Spleen (tissue), 13 donors: ENCODE measurements at places on chromosomes 2 and 18.

DNA sequence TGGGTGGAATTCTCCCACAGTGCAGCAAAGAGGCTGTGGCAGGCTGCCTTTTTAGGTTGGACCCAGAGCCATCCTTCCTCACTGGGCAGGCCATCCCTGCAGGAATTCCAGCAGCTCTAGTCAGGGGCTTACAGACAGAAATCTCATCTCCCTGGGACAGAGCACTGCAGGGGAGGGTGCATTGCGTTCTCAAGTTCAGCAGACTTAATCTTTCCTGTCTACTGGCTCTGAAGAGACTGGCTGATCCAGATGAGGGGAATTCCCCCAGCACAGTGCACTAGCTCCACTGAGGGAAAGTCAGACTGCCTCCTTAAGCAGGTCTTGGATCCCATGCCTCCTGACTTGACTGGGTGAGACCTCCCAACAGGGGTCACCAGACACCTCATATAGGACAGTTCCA, 899.7 kb upstream of the VRK2 start:
- no peak for DNase-seq

- DNase-seq: peak; percentile 87
Observed at GRCh38 chr18:76823587-76824011, 1.2 kb downstream of the ZNF236 start.

DNA sequence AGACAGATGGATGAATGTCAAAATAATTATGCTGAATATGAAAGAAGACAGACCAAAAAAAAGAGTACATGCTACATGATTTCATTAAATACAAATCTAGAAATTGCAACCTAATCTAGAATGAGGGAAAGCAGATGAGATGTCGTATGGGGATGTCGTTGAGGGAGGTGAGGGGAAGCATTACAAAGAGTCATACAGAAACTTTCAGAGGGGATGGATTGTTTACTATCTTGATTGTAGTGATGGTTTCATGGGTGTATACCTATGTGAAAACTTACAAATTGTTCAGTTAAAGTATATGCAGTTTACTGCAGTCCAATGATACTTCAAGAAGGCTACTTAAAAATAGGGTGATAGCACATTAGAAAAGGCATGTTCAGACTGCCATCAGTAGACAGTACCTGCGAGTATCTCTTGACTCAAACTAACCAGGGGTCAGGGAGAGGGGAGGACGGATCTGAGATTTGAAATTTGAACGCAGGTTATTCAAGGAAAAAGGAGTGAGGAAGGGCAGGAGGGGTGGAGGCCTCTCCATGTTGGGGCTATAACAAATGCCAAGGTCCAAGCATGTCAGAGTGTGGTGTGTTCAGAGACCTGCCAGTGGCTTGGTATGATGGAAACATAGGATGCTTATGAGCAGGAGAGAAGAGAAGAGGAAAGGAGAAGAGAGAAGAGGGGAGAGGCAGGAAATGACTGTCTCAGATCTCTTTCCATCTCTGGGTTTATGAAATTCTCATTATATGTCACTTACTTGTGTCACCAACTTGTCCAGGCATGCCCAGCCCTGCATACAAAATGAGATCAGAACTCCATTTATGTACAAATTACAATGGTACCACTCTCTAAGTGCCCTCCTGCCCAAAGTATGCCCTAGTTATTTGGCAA, 257.3 kb upstream of the CXCR4 start:
- DNase-seq: no peak

DNA sequence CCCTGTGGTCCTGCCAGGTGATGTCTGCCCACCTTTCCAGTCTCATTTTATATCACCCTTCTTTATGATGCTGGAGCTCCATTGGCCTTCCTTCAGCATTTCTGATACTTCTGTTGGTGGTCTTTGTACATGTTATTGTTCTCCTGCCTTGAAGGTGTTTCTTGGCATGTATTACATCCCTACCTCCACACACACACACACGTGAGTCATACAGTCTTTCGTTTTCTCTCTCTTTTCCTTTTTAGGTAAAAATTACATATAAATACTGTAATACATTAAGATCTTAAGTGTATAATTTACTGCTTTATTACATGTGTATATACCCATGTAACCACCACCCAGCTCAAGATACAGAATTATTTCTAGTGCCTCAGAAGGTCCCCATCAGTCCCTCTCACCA, 10.2 kb upstream of the ADGRF3 start:
- no peak for DNase-seq

GRCh38 chr2:190486037-190486623, 48.4 kb downstream of the NEMP2 start:
- DNase-seq: no peak

DNA sequence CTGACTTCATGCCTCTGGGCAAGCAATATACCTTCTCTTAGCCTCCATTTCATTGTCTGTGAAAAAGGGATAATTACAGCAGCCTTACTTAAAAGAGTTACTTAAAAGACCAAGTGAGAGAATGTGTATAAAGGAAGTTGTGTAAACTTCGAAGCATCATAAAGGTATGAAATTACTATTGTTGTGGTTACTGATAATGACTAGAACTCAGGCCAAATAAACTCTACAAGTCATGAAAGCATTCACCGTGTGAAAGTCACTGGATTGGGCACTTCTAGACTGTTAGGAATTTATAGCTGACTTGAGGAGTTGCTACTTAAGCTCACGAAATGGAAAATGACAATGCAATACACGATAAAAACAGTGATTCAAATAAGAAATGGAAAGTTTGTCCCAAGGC, 67.4 kb upstream of the HAAO start:
- no peak for DNase-seq

DNA sequence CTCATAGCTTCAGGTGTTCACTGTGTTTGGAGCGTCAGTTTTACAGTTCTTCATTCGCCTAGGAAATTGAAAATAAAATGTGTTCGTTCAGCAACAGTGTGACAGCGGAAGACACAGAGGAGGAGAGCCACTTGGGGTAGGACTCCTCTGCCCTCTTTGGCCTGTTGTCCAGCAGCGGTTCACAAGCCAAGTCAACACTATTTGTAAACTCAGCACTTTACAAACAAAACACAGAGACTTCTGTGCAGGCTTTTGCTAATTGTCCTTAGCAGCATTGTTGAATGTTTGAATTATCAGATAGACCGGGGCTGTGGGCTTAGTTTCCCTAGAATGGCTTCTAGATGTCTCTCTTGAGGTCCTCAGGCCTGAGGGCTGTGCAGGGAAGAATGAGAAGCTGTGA, 73.2 kb downstream of the TNFRSF11A start:
- no peak for DNase-seq

- DNase-seq: no peak
Observed at GRCh38 chr18:35933982-35934381, 38.5 kb upstream of the RMP24 start.

DNA sequence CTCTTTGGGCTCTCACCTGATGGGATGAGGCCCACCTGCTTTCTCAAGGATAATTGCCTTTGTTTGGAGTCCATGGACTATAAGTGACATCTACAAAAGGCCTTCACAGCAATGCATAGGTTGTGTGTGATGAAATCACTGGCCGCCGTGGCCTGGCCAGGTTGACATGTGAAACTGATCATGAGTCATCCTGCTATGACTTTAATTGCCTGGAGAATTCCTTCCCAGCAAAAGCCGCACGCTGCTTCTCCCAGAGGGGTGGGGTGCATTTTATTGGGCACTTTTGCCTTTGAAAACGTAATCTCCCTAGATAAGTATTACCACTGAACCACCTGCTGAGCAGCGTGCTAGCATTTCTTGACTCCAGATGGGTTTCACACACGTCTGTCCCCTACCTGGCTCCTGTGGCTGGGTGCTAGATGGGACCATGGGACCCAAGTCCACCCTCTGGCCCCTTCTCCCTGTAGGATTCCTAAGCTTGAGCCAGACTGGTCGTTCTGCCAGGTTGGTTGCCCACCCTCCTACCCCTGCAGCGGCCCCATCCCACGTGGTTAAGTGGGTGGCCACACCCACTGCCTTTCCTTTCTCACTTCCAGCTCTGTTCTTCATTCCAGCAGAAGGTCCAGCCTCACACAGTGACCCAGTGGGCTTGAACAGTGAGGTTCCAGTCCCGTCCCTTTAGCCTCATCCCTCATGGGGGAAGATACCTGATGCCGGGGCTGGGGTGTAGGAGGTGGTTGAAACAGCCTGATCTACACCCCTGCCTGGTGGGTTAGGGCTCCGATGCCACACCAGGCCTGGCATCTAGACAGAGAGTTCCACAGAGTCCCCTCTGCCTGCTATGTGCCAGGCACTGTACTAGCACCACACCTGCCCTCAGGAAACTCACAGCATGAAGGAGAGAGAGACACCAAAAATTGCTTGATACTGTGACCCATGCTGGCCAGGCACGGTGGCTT, 89.6 kb downstream of the GBX2 start:
- no peak for DNase-seq

GRCh38 chr2:158510887-158511286, 54.1 kb downstream of the PKP4 start:
- no peak for DNase-seq

DNA sequence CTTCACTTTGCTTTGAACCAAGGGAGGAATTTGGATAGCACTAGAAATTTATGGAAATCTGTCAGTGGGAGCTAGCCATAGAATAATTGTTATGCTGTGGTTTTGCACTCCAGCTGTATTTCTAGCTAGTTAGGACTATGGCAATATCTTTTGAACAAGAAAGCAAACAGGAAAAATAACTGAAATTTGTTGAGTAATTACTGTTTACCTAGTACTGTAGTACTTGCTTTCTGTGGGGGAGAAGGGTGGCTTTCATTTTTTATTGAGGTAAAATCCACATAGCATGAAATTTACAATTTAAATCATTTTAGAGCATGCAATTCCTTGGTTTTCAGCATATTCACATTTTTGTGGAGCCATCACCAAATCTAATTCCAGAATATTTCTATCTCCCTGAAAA, 28.4 kb downstream of the MBD5 start:
- DNase-seq: no peak

GRCh38 chr2:71944806-71945602, 202.7 kb downstream of the CYP26B1 start:
- DNase-seq: peak; percentile 44

GRCh38 chr2:14255135-14255820, 377.2 kb upstream of the LRATD1 start:
- DNase-seq: no peak

- DNase-seq: no peak
Observed at GRCh38 chr2:98394595-98395153, 48.4 kb downstream of the CNGA3 start.

- peak; percentile 56 for DNase-seq
Observed at GRCh38 chr2:239251971-239252370, 148.8 kb downstream of the HDAC4 start.

DNA sequence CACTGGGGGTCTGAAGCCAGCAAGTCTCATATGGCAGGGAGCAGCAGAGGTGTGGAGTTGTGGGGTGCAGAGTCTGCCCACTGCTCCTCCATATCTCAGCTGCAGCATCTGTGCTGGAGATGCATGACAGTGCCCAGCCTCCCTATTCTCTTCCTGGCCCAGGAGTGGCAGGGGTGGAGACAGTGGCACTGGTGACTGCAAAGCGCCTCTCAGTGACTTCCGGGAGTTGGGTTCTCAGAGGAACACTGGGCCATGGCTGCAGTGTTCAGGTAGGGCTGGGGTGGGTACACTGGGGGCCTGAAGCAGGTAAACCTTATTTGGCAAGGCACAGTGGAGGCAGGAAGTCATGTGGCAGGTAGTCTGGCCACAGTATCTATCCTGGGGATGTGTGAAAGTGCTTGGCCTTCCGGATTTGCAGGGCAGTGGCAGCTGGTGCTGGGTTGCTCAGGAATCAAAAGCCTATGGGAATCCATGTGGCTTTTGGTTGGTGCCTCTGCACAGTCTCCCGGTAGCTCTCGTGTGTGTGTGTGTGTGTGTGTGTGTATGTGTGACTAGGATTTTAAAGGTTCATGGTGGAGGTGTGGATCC, 60.3 kb upstream of the THUMPD2 start:
- no peak for DNase-seq

- no peak for DNase-seq
Observed at GRCh38 chr2:136204971-136205370, 87.0 kb upstream of the CXCR4 start.

GRCh38 chr2:56344771-56345170, 161.0 kb downstream of the CCDC85A start:
- no peak for DNase-seq

DNA sequence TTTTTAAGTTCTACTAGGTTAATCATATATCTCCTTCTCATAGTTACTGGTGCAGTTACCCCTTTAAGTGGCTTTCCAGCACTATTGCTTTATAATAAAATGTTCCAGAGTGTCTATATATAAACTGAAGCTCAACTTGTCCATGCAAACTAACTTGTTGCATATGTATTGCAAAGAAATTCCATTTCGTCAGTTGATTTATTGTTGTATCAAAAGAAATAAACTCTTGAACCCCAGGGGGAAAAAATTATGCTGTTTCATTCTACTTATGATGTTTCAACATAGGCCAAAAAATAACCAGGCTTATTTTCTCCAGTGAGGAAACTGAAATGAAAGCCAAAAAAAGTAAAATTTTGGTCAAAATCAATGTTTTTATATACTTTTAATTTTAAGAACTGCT, 491.9 kb downstream of the NR4A2 start:
- no peak for DNase-seq

- DNase-seq: no peak
Observed at GRCh38 chr2:132669908-132670495, at the start of gene LYPD1. Gene LYPD1, minus strand, starts transcription at chr2:132670205. Its CDS starts 273 bp downstream, at chr2:132669932.

DNA sequence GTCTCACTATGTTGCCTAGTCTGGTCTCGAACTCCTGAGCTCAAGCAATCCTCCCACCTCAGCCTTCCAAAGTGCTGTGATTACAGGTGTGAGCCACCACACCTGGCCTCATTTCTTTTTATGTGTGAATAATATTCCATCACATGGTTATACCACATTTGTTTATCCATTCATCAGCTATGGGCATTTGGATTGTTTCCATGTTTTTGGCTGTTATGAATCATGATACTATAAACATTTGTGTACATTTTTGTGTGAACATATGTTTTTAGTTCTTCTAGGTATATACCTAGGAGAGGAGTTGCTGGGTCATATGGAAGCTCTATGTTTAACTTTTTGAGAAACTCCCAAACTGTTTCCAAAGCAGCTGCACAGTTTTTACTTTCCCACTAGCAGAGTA, 24.4 kb downstream of the PKP4 start:
- no peak for DNase-seq

GRCh38 chr2:234267534-234267933, 217.0 kb downstream of the SPP2 start:
- DNase-seq: no peak

DNA sequence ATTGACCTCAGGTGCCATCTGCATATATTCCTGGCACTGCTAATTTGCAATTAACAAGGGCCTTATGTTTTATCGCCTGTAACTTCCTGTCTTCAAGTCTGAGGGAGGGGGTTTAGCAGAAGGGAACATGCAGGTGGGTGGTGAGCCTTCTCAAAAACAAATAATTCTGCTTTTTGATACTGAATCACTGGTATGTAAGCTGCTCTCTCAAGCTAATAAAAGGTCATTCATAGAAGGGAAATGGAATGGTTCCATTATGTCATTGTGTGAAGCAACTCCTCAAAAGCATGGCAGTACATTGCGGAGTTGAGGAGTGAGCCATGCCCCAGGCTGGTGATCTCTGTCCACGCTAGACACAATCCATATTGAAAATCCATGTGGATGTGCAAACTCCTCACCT, 414.8 kb upstream of the ID2 start:
- no peak for DNase-seq

- DNase-seq: no peak
Observed at GRCh38 chr2:210474776-210475175, 1.8 kb downstream of the LANCL1 start.

- no peak for DNase-seq
Observed at GRCh38 chr2:47016172-47016913, 100.7 kb upstream of the MCFD2 start.
